ENCODE measurements at places on chromosomes 11 and 22.
A peak's percentile ranks its signal among the peaks of the same experiment; 100 is the strongest.

DNA sequence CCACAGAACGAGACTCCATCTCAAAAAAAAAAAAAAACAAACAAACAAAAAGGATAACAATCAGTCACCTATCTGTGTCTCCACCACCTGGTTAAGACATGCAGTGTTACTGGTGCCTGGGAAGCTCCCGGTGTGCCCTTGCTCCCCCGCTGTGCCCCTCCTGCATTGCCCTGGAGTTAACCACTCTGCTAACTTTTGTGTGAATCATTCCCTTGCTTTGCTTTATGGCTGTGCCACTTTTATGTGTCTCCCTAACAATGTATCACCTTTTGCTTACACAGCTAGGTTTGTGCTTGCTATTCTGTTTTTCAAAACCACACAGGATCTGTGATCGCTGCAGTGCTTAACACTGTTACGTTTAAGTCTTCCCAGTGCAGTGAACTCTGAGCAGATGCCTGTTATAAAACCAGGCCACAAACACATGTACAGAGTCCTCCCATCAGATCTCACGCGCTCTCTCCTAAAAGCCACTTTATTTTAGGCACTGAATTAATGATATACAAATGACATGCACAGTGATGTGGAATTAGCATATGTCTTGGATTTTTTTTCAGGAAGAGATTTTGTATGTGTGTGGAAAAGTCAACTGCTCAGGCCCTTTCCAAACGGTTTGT lies 69.9 kb downstream of the BUD13 start:
- no peak for ATAC-seq

DNA sequence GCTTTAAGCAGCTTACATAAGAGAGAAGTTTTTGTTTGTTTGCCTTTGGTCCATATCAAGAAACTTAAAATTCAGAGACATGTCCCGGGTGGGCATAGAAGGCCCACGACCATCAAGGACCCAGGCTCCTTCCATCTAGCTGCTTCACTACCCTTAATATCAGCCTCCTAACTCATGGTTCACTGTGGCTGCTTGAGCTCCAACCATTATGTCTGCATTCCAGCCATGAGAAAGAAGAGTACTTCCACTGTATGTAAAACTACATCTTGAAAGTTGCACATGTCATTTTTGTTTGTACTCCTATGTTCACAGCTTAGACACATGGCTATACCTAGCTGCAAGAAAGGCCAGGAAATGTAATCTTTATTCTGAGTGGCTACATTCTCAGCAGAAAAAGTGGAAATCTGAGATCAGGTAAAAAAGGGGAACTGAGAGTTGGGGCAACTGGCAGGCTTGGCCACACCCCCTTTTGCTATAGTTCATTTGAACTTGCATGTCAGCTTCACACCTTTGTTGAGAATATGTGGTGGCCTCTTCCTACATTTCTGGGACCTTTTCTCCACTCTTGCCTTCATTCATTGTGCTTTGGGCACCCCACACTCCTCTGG lies 81.3 kb upstream of the TP53I11 start:
- peak; percentile 75 for ATAC-seq

- peak; percentile 46 for ATAC-seq
Measured at GRCh38 chr11:11149671-11150459, 203.2 kb downstream of the CSNK2A3 start.

DNA sequence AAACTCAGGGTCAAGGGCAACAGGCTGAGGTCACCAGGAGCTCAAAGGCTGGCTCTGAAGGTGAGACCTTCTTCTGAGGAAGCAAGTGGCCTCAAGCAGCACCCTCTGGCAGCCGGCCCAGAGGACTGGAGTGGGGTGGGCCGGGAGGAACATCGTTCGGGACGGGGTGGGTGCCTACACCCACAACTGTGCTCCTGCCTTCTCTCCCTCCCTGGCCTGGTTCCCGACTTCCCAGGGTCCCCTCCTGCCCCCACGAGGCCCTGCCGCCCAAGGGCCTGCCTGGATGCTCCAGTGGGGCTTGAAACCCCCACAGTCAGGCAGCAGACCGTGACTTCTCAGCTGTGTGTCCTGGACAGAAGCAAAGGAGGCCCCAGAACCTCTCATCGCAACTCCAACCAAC lies 195.7 kb downstream of the IGLL1 start:
- no peak for ATAC-seq

GRCh38 chr22:44338906-44339305 lies 26.2 kb upstream of the SHISAL1 start:
- no peak for ATAC-seq

GRCh38 chr22:36374603-36375024 lies 13.2 kb downstream of the MYH9 start:
- no peak for ATAC-seq

DNA sequence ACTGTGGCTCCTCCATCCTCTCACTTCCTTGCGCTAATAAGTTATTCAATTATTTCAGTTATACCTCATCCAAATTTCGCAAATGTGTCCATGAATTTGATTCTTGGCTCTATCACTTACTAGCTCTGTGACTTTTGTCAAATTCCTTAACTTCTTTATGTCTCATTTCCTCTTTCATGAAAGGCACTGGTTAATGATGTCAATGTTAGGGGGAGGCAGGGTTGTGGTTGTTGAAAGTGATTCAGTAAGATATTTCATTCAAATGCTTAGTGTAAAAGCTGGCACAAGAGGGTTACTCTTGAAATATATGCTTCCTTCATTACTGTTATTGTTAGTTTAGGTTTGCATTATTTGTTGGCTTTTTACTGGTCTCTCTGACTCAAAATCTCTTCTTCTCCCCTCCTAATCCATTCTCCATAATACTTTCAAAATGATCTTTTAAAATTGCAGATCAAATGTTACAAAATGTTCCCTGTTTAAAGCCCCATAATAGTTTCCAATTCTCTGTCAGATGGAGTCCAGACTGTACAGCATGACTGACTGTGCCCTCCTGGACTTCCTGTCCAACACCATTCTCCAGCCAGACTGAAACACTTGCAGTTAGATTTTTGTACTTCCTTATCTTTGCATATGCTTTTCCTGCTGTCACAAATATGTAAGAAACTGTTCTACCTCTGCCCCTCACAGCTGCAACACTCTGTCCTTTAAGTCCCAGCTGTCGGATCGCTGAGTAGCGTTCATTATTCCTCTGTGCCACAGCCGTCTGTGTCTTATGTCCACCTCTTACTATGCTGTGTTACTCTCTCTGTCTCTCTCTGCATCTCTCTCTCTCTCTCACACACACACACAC lies 510.6 kb upstream of the RAG2 start:
- no peak for ATAC-seq

DNA sequence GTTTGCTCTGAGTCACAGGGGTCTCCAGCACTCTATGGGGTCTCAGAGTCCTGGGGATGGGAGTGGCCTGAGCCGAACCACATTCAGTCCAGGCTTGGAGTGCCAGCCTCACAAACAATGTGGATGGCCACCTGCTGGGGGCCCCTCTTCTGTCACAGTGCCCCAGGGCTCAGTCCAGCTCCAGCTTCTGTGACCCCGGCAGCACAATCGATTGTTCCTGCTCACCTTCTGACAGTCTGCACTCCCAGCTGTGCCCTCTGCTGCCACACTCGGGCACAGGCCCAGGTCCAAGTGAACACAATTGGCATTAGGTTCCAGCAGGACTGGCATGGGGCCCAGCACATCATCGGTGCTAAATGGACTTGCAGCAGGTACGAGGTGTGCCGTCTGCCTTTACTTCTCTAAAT lies 84.8 kb downstream of the TP53I11 start:
- no peak for ATAC-seq

DNA sequence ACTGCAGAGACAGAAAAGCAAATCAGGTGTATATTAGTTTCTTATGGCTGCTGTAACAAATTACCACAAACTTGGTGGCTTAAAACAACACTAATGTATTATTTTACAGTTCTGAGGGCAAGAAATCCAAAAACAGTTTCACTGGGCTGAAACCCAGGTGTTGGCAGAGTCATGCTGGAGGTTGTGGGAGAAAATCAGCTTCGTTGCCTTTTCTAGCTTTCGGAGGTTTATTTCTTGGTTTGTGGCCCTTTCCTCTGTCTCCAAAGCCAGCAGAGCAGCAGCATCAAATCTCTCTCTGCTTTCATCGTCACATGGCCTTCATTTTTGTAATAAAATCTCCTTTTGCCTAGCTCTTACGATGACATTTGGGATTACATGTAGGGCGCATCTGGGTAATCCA lies 33.0 kb upstream of the OR6M1 start:
- no peak for ATAC-seq

DNA sequence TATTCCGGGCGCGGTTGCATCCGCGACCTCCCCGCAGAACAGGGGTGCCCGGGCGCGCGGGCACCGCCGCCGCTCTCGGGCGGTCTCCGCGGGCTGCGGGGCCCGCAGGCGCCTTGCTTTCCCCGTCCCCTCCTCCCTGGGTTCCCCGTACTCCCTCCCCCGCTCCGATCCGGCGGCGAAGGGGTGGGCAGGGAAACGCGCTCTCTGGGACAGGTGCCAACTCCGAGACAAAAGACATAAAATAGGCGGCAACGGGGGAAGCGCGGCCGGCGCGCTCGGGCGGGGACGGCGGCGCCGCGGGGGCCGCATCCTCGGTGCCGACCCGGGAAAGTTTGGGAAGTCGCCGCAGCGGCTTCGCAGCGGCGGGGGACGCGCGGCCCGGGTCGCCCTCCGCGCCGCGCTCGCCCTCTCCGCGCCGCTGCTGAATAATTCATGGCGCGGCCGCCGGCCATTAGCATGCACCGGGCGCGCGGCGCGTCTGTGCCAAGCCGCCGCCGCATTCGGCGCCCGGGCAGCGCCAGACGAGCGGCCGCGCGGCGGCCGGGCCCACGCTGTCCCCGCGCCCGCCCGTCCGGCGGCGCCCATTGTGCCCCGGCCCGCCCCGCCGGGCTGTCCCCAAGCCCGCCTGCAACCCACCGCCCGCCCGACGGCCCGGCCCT lies 78.7 kb upstream of the PPARA start:
- ATAC-seq, result peak; percentile 53

DNA sequence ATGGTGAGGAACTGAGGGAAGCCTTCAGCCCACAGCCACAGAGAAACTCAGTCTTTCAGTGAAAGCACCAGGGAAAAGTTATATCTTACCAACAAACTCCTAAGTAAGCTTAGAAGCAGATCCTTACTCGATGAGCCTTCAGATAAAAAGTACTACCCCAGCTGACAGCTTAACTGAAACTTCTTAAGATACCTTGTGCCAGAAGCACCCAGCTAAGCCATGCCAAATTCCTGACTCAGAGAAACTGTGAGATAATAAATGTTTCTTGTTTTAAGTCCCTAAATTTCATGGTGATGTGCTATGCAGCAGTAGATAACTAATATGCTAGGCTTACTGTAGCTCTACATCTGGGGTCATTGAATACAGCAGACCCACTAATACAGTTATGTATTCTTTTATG lies 2025.0 kb downstream of the LRRC4C start:
- ATAC-seq, result no peak

DNA sequence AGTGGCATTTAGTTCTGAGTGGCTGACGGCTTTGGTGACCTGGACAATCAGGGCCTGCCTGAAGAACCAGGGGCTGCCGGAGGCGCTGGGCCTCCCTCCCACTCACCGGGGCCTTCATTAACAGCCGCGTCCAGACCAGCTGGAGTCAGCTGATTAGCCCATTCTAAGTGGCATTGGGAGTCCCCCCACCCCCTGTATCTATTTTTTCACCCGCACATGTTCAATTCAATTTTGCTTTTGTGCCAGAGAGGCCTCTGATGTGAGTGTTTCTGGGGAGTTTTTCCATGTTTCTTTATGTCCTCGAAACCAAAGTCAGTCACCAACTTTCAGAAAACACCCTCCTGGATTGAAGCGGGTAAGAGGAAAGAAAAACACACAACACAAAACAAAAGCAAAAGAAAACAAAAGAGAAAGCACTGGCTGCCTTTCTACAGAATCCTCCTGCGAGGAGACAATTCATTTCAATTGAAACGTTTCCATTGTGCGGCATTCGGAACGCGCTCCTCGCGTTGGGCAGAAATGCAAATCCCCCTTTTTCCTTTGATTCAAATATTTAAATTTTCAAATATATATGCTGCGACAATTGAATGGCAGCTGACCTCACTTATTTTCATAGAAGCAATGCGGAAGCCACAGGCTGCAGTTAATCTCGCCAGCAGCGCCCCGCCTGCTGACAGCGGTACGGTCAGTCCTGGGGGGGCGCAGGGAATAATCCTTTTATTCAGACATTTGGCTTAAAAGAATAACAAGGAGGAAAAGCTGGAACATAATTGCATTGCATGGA lies 17.7 kb downstream of the CDKN1C start:
- ATAC-seq, result no peak

GRCh38 chr11:16393340-16393739 lies 37.0 kb upstream of the SOX6 start:
- ATAC-seq, result no peak

GRCh38 chr22:49688516-49689254 lies 139.0 kb downstream of the BRD1 start:
- ATAC-seq, result no peak

GRCh38 chr11:87712391-87712790 lies 462.9 kb downstream of the RAB38 start:
- ATAC-seq, result no peak

DNA sequence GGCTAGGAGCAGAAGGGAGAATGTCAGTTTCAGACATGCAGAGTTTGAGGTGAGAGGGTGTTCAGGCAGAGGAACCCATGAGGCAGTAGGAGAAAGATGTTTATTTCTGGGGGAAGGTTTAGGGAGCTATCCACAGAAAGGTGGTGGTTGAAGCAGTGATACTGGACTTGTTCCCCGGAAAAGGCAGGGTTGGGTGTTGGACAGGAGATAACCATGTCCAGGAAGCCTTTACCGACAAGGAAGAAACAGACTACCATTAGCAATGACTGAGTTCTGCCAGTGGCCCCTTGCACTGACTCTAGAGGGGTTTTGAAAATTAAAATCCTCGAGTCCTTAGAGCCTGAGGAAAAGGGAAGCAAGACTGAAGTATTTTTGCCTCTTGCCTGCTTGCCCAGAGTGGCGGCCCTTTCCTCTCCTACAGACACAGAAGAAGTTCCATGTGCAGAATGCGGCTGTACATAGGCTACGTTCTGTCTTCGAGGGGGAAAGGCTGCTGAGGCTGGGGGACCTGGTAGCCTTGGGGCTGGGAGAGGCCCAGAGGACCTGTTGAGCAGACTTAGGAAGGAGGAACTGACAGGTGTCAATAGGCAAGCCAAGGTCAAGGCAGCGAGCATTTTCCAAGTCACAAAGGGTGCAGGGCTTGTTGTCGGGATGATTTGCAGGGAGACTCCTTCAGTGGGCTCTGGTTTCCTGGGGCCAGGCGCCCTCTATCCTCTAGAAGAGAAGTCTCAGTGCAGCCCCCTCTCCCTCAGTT lies 146.7 kb downstream of the LDLRAD3 start:
- ATAC-seq, result no peak

DNA sequence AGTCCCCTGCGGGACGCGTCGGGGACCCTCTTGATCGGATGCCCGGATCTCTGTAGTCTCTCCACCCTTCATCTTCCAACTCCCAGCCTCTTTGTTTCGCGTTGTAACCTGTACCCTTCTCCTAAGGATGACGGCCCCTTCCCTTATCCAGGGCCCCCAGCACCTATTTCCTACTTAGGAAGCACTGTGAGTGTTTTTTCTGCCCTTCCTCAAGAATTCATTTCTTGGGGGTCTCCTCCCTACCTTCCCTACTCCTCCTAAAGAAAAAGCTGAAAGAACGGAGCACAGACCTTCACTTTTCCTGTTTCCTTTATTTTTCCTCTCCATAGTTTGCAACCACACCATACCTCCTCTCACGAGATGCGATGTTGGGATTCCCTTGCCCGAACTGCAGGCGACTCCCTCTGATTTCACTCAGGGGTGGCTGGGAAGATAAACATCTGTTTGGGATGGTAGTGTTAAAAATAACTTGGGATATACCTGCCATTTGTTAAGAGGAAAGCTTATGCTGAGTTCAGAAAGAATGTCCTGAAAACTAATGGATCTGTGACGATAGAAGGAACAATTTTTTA lies 593 bp downstream of the FAM118B start:
- no peak for ATAC-seq

Data from stimulated activated memory B cell treated with anti-CD40 and anti-IgM and Interleukin-4, amounts not matched to agents 10 μg/mL and 1 μg/mL and 100 μg/mL, for 72 hours (primary cell).